ENCODE measurements at places on chromosomes 4 and X.
A peak's percentile ranks its signal among the peaks of the same experiment; 100 is the strongest.

GRCh38 chr4:41797260-41797659 lies 48.7 kb upstream of the PHOX2B start:
- DNase-seq, result no peak

DNA sequence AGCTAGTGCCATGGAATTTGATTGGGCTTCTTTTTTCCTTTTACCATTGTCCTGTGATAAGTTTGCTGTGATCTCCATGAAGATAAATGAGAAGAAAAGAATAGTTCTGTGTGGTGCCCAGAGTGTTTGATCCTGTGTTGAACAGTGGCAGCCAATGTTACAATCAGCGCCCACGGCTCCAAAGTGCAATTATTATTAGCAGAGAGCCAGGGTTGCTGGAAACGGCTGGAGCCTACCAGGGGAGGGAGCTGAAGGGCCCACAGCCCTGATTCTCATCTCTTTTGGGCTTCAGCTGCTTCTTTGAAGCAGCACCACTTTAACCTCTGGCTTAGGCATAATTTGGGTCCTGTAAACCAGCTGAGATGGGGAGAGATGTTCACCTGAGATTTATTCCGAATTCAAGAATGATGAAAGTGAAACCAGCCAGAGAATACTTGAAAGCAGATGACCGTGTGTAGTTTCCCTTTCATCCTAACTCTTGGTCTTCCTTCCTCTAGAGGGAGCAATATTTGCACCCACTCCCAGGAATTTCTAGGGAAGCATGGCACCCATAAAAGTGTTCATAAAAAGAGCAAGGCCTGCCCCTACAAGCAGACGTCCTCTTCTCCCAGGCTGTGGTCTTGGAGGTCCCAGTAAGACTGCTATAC lies 298.3 kb downstream of the EVC2 start:
- DNase-seq, result no peak

GRCh38 chr4:27267339-27267969 lies 406.8 kb downstream of the STIM2 start:
- no peak for DNase-seq

GRCh38 chr4:181388061-181388460 lies 855.1 kb upstream of the TENM3 start:
- DNase-seq, result no peak

GRCh38 chrX:19513383-19513782 lies 1.9 kb downstream of the MAP3K15 start:
- DNase-seq, result no peak

DNA sequence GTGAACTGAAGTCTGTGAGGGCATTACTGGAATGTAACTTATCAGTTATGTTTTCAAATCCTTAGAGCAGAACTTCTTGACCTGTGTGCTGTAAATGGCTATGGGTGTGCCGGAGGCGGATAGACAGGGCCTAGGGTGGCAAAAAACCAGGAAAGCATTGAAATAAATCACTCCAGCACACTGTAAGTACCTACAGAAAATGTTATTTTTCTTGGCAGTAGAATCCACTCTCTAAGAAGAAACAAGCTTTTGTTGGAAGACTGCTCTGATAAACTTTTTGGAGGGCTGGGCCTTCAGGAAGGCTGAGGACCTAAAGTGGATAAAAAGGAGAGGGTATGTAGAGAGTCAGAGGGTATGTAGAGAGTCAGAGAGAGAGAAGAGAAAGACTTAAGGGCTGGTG lies 14.9 kb downstream of the CPE start:
- no peak for DNase-seq

GRCh38 chr4:56668267-56668666 lies 12.8 kb downstream of the HOPX start:
- DNase-seq, result peak; percentile 45

- no peak for DNase-seq
Measured at GRCh38 chr4:73432169-73433000, 3.6 kb upstream of the AFP start.

- DNase-seq, result no peak
Measured at GRCh38 chr4:6500481-6501140, 28.2 kb upstream of the PPP2R2C start.

GRCh38 chr4:186798951-186799659 lies 75.4 kb upstream of the FAT1 start:
- no peak for DNase-seq

GRCh38 chr4:67546971-67547370 lies 1.7 kb upstream of the CENPC start:
- no peak for DNase-seq
